ENCODE measurements at places on chromosomes 2 and 18.

- DNase-seq = no peak
Observed at GRCh38 chr2:58609326-58609725, 368.2 kb upstream of the FANCL start.

DNA sequence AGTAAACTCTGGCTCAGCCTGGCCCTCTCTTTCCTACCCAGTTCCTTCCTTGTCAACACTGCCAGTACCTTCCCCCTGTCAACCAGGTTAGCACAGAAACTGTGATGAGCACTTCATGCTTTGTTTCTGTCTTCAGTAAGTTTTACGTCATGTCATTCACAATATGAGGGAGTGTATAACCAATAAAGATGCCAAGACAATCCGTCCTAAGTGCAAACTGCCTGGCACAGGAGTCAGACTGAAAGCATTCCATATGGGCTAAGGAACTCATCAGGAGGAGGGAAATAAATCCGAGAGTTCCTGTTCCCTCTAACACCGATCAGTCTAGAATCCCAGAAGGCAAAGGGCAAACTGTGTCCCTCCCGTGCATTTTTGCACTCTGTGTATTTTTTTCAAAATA lies 507.2 kb downstream of the CMPK2 start:
- no peak for DNase-seq

GRCh38 chr2:202821206-202822160 lies 50.1 kb downstream of the ICA1L start:
- DNase-seq = no peak

DNA sequence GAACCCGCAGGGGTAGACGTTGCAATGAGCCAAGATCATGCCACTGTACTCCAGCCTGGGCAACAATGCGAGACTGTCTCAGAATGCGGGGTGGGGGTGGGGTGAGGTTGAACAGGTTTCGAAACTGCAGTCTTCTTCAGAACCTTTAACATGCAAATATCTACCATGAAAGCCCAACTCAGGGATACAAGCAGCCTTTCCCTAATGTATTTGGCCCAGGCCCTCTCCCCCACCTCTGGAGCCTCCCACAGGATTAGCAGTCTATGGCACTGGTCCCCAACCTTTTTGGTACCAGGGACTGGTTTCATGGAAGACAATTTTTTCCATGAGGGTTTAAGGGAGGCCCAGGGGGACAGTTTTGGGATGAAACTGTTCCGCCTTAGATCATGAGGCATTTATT lies 53.5 kb downstream of the CCBE1 start:
- DNase-seq = no peak

GRCh38 chr18:45817543-45817942 lies 7.9 kb upstream of the SIGLEC15 start:
- no peak for DNase-seq

- DNase-seq = no peak
Observed at GRCh38 chr2:60539140-60539539, 14.3 kb downstream of the BCL11A start.

DNA sequence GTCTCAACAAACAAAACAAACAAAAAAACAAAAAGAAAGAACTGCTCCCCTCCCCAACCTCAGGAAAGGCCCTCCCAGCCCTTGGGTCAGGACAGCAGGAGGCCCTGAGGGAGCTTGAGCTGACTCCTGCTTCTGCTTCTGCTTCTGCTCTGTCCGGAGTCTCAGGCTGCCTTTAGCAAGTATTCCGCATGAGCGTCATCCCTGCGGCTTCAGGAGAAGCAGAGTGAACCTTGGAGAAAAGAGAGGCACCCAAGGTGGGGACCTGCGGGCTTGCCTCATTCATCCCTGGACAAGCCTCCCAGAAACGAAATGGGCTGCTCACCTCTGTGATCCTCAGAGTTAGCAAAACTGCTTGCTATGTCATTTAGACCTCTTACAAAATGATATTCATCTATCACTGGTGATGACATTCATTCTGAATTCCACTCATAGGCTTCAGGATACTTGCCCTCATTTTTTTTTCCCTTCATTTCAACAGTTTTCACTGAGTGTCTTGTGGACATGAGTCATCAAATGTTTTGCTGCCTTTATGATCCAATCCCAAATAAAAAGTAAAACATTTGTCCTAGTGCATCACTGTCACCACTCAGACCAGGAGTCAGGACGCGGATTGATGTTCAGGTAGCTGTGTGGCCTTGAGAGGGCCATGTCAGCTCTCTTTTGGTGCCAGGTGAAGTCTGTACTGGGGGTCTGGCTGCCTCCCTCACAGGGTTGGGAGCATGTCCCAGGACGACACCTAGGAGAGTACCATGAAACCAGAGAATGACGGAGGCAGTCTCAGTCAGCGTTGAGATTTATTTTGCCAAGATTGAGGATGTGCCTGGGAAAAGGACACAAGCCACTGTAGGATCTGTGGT lies 51.7 kb downstream of the IMPA2 start:
- DNase-seq = no peak

- no peak for DNase-seq
Observed at GRCh38 chr2:142930835-142931398, 53.5 kb downstream of the KYNU start.

GRCh38 chr2:88329815-88330603 lies 122.5 kb downstream of the FOXI3 start:
- DNase-seq = no peak

DNA sequence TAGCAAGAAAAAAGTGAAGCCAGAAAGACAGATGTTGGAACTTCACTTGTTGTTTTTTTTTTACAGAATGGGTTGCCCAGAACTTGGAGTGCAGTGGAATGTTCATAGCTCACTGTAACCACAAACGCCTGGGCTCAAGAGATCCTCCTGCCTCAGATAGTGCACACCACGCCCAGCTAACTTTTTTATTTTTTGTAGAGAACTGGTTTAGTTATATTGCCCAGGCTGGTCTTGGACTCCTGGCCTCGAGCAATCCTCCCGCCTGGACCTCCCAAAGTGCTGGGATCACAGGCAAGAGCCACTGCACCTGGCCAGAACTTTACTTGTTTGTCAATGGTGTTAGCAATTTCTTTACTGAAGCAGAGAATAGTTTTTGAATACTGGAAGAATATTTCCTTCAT lies 11.9 kb upstream of the ASPRV1 start:
- no peak for DNase-seq

- DNase-seq = no peak
Observed at GRCh38 chr2:49686291-49686690, 532.0 kb upstream of the FSHR start.

DNA sequence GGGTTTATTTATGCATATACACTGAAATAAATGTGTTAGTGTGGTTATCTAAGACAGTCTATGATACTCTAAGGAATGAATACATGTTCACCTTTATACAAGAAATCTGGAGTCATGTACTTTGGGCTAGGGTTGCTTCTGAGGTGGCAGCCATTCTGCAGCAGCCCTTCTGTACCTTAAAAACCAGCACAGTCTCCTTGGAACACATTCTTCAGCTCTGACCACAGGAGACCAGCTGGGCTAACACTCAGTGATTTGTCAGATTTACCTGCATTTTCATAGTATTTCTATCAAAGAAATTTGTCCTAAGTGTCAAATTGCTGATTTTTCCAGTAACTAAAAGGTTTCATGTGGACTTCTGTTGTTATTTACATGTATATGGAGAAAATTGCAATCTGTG lies 167.7 kb downstream of the CAMKMT start:
- DNase-seq = no peak

DNA sequence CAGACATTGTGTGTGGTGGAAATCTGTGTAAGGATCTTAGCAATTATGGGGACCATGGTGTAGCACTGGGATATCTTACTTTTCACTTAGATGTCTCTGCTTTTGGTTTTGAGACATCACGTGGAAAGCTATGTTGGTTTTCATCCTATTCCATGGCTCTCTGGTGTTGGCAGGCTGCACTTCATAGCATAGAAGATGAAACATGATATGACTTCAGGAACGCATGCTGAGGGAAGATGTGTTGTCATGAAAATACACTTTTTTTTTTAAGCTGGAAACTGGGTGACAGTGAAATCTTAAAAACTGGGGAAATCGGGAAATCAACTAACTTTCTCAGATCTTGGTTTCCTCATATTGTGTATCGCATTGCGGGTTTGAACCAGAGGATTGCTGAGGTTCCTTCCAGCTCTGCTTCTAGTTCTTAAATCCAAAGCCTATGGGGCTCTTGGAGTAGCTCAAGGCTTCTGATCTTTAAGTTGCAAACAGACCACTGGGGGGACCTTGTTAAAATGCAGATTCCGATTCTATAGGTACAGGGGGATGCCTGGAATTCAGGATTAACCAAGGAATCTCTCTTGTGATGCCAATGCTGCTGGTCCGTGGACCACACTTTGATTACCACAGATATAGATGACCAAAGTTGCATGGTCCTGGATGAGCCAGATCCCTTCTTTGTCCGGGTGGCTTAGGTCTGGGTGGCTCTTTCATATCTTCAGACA lies 160.7 kb downstream of the SH3RF3 start:
- DNase-seq = no peak

- DNase-seq = no peak
Observed at GRCh38 chr2:72678024-72678423, 147.8 kb downstream of the EXOC6B start.

- no peak for DNase-seq
Observed at GRCh38 chr2:99729104-99730025, 239.5 kb upstream of the REV1 start.

GRCh38 chr2:167954495-167954894 lies 292.9 kb downstream of the STK39 start:
- DNase-seq = no peak

- DNase-seq = no peak
Observed at GRCh38 chr2:25905126-25905525, 26.8 kb upstream of the ASXL2 start.

DNA sequence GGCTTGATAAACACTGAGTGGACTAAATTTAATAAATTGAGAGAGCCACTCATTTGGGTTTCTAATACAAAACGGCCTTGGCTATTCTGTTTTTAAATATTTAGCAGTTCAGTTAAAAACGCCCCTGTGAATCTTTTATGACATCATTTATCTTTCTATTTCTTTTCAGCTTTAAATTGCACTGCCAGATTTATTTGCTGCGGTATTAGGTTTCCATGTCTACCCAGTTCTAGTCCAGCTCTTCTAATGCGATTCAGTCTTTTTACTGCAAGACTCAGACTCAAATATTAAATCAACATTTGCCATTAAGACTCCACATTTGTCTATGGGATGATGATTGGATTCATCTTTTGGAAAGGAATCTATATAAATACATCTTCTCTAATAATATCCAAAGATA lies 2174.3 kb upstream of the PIK3C3 start:
- DNase-seq = no peak

DNA sequence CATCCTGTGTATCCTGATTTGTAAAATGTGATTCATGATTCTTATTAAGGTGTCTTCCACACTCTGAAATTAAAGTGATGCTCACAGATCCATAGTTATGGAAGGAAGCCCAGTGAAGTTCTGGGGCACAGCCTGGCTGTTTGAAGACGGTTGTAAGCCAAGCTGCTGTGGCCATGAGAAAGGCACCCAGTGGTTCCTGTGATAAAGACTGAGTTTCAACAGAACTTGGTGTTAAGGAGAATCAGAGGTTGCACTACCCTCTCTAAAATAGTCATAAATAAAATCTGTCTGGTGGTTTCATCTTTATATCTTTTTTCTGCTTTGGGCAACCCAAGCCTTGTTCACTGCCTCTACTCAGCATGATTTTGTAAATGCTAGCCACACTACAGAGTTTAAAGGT lies 32.2 kb upstream of the SPOPL start:
- no peak for DNase-seq

GRCh38 chr2:162197069-162197825 lies 45.2 kb upstream of the GCG start:
- DNase-seq = no peak

DNA sequence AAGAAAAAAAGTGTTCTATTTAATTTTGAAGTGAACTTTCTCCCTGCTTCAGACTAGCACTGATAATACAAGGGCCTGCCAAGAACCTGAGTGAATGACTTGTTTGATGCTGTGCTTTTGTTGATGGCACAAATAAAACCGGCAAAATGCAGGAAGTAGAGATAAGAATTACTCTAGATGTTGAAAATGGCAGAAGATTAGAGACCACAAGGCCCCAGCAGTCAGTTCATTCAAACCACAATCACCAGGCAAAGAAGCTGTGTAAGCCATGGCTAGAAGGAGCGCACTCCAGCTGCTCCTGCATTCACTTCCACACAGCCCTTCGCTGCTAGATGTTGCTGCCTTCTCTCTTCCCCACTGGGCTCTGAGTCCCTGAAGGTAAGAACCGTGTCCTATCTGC lies 297.1 kb downstream of the AGPS start:
- DNase-seq = no peak

- no peak for DNase-seq
Observed at GRCh38 chr2:160401895-160402294, 91.7 kb downstream of the RBMS1 start.

DNA sequence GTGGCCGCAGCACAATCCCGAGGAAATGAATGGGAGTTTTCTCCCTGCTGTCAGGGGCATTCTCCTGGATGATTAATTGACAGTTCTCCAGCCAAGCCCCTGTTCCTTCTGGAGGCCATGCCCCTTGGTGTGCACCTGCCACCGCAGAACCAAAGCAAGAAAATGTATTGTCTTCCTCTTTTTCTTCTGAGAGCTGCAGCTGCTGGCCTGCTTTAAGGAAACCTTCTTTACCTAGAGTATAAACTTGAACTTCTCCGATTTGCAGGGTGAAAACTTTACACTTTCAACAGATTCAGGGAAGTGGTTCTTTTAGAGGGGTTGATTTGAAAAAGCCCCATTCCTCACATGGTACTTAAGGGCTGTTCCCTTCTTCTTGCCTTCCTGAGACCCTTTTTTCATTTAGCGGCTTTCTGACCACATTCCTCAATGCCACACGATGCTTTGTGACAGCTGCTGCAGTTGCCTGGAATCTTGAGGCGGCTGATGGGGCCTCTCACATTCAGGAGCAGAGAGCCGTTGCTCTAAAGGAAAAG lies 402.8 kb downstream of the TXNL1 start:
- DNase-seq = no peak

DNA sequence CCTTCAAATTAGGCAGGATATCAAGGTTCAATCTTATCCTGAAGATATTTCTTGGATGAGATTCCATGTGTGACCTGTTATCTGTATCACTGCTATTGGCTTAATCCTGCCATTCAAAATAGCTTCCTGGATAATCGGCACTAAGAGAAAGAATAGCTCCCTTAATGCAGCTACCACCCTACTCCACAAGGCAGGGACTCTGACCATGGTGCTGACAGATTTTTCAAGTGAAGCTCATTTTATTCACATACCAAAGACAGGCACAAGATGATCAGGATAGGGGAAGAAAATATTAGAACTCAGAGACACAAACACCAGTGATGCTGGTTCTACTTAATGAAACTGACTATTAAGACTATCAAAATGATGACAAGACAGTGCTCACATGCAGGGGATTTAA lies 74.9 kb downstream of the ORC4 start:
- DNase-seq = no peak

- DNase-seq = no peak
Observed at GRCh38 chr2:171587567-171587966, 65.3 kb downstream of the CYBRD1 start.

GRCh38 chr2:235495373-235496238 lies 1.8 kb downstream of the AGAP1 start:
- no peak for DNase-seq

- DNase-seq = no peak
Observed at GRCh38 chr2:64632835-64633819, 20.6 kb downstream of the SERTAD2 start.
